ENCODE measurements at places on chromosomes 4 and X. TPM values are rescaled to one million over a fixed set of nuclear protein-coding genes. Genes with fewer than 3 reads are reported as not detected.

DNA sequence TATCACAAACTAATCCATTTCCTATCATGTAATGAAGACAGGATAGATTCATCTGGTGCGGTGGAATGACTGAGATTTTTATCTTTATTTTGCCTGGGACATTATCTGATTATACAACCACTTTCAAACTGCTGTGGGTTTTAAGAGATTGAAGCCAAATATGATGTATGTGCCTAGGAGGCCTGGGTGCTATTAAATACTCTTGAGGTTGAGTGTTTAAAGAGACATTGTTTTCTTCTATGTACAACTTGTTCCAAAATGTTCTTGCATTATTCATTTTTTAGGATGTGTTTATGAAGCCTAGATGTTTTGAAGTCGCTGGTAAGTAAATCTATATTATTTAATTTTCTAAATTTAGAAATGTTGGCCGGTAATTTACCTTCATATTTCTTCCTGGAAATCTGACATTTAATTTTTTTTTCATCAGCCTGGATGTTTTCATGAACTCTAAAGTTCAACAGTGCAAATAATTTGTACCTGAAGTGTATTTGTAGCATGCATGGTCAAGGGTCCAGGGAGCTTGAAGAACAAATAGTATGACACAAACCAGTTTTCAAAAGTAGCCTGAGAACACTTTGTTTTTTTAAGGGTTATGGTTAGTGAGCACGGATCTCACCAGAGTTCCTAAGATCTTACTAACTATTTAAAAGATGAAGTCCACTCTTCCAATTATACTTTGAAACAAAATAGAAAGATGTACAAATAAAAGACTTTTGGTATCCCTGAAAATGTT, 72.8 kb upstream of the ATP8A1 start:
- H3K27ac ChIP-seq = no peak overlapping the region
- H3K36me3 ChIP-seq = no peaks in the 10 kb centered on the region
- no peak overlapping the region for H3K4me3 ChIP-seq
- DNase-seq = no peak
- no peaks in the 10 kb centered on the region for H3K27me3 ChIP-seq

GRCh38 chr4:188130355-188130754, 8.9 kb upstream of the TRIML1 start:
- no peak overlapping the region for H3K27ac ChIP-seq
- H3K4me3 ChIP-seq = no peak overlapping the region
- DNase-seq = no peak
- H3K27me3 ChIP-seq = no peaks in the 10 kb centered on the region
- no peaks in the 10 kb centered on the region for H3K36me3 ChIP-seq

- H3K4me1 ChIP-seq = peaks cover 17% of the 10 kb centered on the region
- H3K27ac ChIP-seq = no peak overlapping the region
- no peak for DNase-seq
Observed at GRCh38 chr4:169582706-169583105, 29.7 kb downstream of the NEK1 start.

Gene MAGEB17
- total RNA-seq = not detected

DNA sequence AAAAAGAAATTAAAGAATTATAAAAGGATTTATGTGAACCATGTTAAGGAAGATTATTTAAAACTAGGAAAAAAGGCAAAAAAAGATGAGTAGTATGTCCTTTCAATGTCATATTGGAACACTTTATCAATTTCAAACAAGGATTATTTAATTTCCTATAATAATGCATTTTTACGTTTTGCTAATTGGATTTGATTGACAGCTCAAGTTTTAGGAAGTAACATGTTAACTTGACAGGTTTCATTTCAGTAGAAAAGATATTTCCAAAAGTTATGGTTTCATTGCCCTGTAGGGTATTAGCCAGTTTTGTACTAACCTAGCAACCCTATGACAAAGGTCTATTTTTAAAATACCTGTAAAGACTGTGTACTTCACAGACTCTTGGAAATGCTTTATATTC, 379.6 kb upstream of the ZFP42 start:
- no peaks in the 10 kb centered on the region for H3K36me3 ChIP-seq
- no peak overlapping the region for H3K4me3 ChIP-seq
- no peaks in the 10 kb centered on the region for H3K27me3 ChIP-seq
- no peak for DNase-seq
- H3K4me1 ChIP-seq = peaks cover 4% of the 10 kb centered on the region
- H3K27ac ChIP-seq = no peak overlapping the region

Gene ERAS
- total RNA-seq = 0.49 TPM

DNA sequence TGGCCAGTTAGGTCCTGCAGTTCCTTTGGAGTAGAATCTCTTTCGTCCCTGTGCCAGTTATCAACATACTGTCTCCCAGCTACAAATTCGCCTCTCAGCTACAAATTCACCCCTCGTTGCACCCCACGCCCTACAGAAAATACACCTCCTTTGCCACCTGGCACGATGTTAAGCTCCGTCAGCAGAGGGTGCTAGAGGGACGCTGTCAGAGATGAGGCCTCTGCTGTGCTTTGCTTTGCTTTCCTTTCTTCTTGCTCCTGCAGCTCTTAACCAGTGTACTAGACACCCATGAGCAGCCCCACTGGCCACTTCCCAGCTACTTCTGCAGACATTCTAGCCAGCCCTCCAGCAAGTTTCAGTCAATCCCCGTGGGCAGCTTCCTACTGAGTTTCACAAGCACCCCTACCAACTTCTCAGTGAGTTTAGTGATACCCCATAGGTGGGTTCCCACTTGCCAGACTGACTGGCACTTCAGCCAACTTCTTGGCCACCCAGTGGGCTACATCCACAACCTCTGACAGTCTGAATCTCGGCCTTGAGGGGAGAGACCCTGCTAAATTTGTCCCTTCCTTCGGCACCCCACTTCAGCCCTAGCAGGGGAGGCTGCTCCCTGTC, 21.8 kb downstream of the HAUS3 start:
- H3K4me3 ChIP-seq = no peak overlapping the region
- peak; percentile 76 for DNase-seq
- H3K27ac ChIP-seq = no peak overlapping the region
- no peaks in the 10 kb centered on the region for H3K27me3 ChIP-seq

- no peaks in the 10 kb centered on the region for H3K27me3 ChIP-seq
- no peak for DNase-seq
- H3K27ac ChIP-seq = no peak overlapping the region
- no peak overlapping the region for H3K4me3 ChIP-seq
Observed at GRCh38 chr4:114384629-114385028, 214.0 kb upstream of the UGT8 start.

Gene RADX
- total RNA-seq = 17.4 TPM

DNA sequence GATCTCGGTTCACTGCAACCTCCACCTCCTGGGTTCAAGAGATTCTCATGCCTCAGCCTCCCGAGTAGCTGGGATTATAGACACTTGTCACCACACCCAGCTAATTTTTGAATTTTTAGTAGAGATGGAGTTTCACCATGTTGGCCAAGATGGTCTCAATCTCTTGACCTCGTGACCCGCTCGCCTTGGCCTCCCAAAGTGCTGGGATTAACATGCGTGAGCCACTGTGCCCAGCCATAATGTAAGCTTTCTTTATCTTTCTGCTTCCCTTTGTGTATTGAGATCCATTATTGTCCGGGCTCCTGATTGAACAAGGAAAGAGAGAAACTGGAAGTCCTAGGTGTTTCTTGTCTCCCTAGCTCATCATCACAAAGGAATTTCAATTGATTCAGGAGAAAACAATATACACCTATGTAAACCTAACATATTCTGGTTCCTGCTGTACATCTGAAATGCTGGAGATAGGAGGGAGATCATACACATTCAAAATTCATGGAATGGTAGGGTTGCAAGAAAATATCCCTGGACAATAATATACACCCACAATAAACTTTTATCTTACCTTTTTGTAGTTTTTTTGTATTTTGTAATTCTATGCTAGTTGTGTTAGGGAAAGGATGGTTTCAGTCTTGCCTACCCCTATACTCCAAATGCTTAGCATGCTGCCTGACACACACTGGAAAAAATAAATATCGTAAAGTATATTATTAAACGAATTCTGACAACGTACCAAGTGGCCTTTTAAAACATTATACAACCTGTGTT, 194.4 kb upstream of the HS3ST1 start:
- H3K27me3 ChIP-seq = no peaks in the 10 kb centered on the region
- H3K4me1 ChIP-seq = peaks cover 12% of the 10 kb centered on the region
- no peak overlapping the region for H3K27ac ChIP-seq
- H3K4me3 ChIP-seq = no peak overlapping the region
- H3K36me3 ChIP-seq = no peaks in the 10 kb centered on the region
- no peak for DNase-seq

Gene ABCG2
- total RNA-seq = 5.3 TPM

Gene SLITRK4
- 2.0 TPM for total RNA-seq

Gene CRLF2
- total RNA-seq = not detected

Gene PNPLA4
- total RNA-seq = 13.6 TPM

Gene GLRA3
- total RNA-seq = not detected

GRCh38 chr4:173591760-173592159, 61.7 kb upstream of the HAND2 start:
- peaks cover 46% of the 10 kb centered on the region for H3K27me3 ChIP-seq
- no peak for DNase-seq
- H3K27ac ChIP-seq = no peak overlapping the region
- no peaks in the 10 kb centered on the region for H3K4me1 ChIP-seq
- no peak overlapping the region for H3K4me3 ChIP-seq

Gene FGF5
- total RNA-seq = not detected

Gene PAK3
- total RNA-seq = 11.9 TPM

Gene SOD3
- 0.32 TPM for total RNA-seq

DNA sequence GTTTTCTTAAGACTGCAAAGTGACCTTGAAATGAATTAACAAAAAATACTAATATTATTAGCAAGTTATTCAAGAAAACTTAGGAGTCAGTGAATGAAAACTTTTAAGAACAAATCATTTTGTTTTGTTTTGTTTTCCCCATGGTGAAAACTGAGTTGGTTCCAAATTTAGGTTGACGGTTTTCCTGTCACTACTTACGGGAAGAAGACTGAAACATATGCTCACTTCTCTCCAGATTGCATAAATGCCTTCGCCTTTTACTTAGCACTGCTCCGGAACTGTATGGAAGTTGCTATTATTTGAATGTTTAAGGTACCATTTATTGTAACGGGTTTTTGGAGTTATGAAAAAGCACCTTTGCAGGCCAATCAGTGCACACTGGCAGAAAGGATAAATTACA, 42.8 kb downstream of the DOCK11 start:
- DNase-seq = no peak
- H3K4me3 ChIP-seq = no peak overlapping the region
- H3K36me3 ChIP-seq = peaks cover 2% of the 10 kb centered on the region
- H3K27ac ChIP-seq = no peak overlapping the region

- H3K36me3 ChIP-seq = no peaks in the 10 kb centered on the region
- no peaks in the 10 kb centered on the region for H3K4me1 ChIP-seq
- H3K27ac ChIP-seq = no peak overlapping the region
- DNase-seq = no peak
- no peaks in the 10 kb centered on the region for H3K27me3 ChIP-seq
Observed at GRCh38 chr4:121266982-121267381, 102.9 kb upstream of the TNIP3 start.

- DNase-seq = no peak
- no peak overlapping the region for H3K27ac ChIP-seq
- no peaks in the 10 kb centered on the region for H3K36me3 ChIP-seq
- H3K4me1 ChIP-seq = peaks cover 13% of the 10 kb centered on the region
- H3K4me3 ChIP-seq = peak overlapping the region; percentile 57
- H3K27me3 ChIP-seq = peaks cover 78% of the 10 kb centered on the region
Observed at GRCh38 chr4:54234497-54235205, 5.6 kb downstream of the PDGFRA start.

- peaks cover 68% of the 10 kb centered on the region for H3K4me1 ChIP-seq
- H3K36me3 ChIP-seq = peaks cover 4% of the 10 kb centered on the region
- peak; percentile 57 for DNase-seq
- peaks cover 6% of the 10 kb centered on the region for H3K27me3 ChIP-seq
- peak within 1 kb of the TSS; percentile 91 for H3K27ac ChIP-seq
Observed at GRCh38 chrX:108439426-108439942, at the start of gene COL4A5. Gene COL4A5, plus strand, starts transcription at chrX:108439838. Its CDS starts 288 bp downstream, at chrX:108440126.

Gene MAGED4
- 143 TPM for total RNA-seq
